ENCODE measurements at places on chromosomes 11 and 22.

GRCh38 chr11:110704210-110704864 is 7.9 kb downstream of the ARHGAP20 start:
- peaks cover 64% of the 10 kb centered on the region for H3K27me3 ChIP-seq
- no peaks in the 10 kb centered on the region for H3K4me1 ChIP-seq
- no peaks in the 10 kb centered on the region for H3K36me3 ChIP-seq
- H3K27ac ChIP-seq = no peak overlapping the region

DNA sequence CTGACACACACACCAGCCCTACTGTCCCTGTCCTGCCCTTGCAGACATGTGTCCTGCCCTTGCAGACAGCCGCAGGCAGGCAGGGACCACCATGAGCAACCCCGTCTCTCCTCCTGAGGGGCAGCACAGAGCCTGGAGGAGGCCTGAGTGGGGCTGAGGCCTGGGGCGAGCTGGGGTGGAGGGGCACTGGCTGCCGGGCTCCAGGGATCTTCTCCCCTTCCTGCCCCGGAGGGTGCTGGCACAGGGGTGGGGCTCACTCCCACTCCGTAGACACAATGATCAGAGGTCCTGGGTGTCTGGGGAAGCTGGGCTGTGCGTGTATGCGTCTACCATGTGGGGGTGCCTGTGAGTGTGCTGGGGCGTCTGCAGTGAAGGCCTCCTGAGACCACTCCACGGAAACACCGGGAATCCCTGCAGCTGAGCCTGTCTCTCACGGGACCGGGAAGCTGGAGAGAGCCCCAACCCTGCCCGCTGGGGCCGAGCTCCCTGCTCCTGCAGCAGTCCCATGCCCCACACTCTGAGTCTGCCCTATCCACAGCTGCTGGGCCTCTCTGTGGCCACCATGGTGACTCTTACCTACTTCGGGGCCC is 588 bp downstream of the TSPAN32 start:
- no peaks in the 10 kb centered on the region for H3K36me3 ChIP-seq
- H3K27ac ChIP-seq = no peak overlapping the region
- H3K4me3 ChIP-seq = no peak overlapping the region
- H3K27me3 ChIP-seq = peaks cover under 1% of the 10 kb centered on the region
- no peak for DNase-seq
- peaks cover 7% of the 10 kb centered on the region for H3K4me1 ChIP-seq

DNA sequence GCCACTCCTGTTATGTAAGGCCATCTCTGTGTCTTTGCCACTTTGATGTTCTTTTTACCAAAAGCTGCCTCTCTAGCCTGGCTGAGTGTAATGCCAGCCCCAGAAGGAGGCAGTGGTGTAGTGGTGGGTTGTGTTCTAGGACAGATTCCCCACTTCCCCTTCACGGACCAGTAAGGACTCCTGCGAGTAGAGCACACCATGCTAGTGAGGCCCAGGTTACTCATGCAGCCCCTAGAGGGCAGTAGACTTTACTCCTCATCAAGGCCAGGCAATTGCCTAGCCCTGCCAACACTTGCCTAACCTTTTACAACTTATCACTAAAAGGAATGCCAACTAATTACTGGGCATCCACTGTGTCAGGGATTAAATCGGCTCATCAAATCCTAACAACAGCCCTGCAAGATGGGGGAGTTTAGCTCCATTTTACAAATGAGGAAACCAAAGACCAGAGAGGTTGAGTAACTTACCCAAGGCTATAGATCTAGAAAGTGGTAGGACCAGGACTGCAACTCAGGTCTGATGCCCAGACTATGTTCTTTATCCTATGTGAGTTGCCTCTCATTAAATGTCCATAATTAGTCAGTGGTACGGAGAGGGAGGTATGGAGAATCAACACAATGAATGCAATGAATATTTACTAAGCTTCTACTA is 75.3 kb downstream of the APIP start:
- no peak for DNase-seq
- no peaks in the 10 kb centered on the region for H3K27me3 ChIP-seq
- no peaks in the 10 kb centered on the region for H3K36me3 ChIP-seq
- H3K4me3 ChIP-seq = no peak overlapping the region
- peaks cover 27% of the 10 kb centered on the region for H3K4me1 ChIP-seq

DNA sequence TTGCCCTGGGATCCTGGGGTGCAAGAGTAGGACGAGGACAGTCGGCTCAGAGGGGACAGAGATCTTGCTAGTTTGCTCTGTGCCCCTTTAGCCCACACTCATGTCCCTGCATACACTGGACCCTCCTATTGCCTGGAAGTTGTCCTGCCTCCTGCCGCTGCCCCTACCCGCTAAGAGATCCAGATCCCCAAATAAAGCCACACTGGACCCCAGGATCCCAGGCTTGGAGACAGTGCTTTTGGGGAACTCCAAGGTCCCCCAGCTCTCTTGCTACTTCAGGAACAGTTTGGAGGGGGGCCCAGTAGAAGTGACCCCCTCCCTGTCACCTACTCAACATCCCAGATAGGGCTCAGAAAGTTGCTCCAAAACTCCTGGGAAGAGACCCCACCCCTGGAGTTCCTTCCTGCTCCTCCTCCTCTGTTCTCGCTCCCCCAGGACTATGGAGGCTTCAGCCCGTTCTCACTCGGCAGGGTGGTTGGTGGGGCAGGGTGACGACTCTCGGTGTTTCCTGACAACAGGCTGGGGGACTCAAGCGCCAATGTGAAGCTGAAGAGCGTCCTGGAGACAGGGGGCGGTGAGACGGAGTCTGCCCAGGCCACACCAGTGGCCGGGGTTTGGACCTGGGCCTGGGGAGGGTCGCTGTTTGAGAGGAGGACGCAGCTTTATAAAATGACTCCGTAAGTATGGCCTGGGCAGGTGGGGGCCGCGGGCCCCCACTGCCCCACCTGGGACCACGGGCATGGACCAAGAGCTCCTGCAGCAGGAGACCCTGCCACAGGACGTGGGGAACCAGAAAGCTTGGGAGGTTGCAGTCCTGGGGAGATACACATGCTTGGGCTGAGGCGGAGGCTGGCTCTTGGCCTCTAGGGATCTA is 19.2 kb upstream of the TUB start:
- no peaks in the 10 kb centered on the region for H3K36me3 ChIP-seq
- no peaks in the 10 kb centered on the region for H3K27me3 ChIP-seq
- no peak for DNase-seq
- peaks cover 6% of the 10 kb centered on the region for H3K4me1 ChIP-seq
- no peak overlapping the region for H3K4me3 ChIP-seq
- H3K27ac ChIP-seq = peak overlapping the region; percentile 81

DNA sequence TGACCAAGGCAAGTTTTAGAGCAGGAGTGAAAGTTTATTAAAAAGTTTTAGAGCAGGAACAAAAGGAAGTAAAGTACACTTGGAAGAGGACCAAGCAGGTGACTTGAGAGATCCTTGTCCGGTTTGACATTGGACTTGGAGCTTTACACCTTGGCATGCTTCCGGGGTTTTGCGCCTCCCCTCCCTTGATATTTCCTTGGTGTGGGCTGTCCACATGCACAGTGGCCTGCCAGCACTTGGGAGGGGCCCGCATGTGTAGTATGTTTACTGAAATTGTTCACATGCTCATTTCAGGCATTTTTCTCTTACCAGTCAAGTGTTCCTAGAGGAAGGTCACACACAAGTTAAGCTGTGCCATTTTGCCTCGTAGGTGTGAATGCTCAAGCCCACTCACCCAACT is 19.0 kb upstream of the THRSP start:
- H3K4me3 ChIP-seq = no peak overlapping the region
- DNase-seq = no peak
- H3K27me3 ChIP-seq = no peaks in the 10 kb centered on the region
- no peaks in the 10 kb centered on the region for H3K36me3 ChIP-seq

- H3K27ac ChIP-seq = no peak overlapping the region
- H3K36me3 ChIP-seq = peaks cover 2% of the 10 kb centered on the region
- no peak overlapping the region for H3K4me3 ChIP-seq
- no peak for DNase-seq
These were observed 42.4 kb downstream of the PITPNB start for GRCh38 chr22:27876684-27877083.

DNA sequence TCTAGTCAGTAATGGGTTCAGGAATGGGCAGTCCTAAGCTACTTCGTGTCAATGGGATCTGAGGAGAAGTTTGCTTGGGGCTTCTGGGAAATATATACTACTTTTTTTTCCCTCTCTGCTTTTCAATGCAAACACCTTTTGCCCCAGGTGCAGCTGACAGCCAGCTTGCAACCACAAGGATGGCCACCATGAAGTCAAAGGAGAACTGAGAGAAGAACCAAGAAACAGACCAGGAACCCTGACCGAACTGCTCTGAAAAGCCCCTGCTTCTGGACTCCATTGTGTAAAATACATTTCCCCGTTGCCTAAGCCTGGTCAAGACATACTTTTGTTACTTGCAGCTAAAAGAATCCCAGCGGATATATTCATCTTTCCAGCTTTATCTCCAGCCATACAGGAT is 20.1 kb upstream of the CD44 start:
- no peaks in the 10 kb centered on the region for H3K36me3 ChIP-seq
- peaks cover 48% of the 10 kb centered on the region for H3K27me3 ChIP-seq
- no peak overlapping the region for H3K4me3 ChIP-seq
- no peaks in the 10 kb centered on the region for H3K4me1 ChIP-seq
- no peak for DNase-seq
- H3K27ac ChIP-seq = no peak overlapping the region

- H3K4me3 ChIP-seq = no peak overlapping the region
- no peaks in the 10 kb centered on the region for H3K27me3 ChIP-seq
- H3K4me1 ChIP-seq = peaks cover 34% of the 10 kb centered on the region
- DNase-seq = no peak
- no peaks in the 10 kb centered on the region for H3K36me3 ChIP-seq
These were observed 257.7 kb upstream of the PLET1 start for GRCh38 chr11:112518371-112518770.

- H3K27ac ChIP-seq = no peak overlapping the region
- H3K27me3 ChIP-seq = no peaks in the 10 kb centered on the region
- H3K36me3 ChIP-seq = no peaks in the 10 kb centered on the region
- no peak for DNase-seq
- H3K4me3 ChIP-seq = no peak overlapping the region
- no peaks in the 10 kb centered on the region for H3K4me1 ChIP-seq
These were observed 61.6 kb downstream of the SYTL2 start for GRCh38 chr11:85749287-85749834.

- no peaks in the 10 kb centered on the region for H3K27me3 ChIP-seq
- H3K4me1 ChIP-seq = peaks cover 22% of the 10 kb centered on the region
- peaks cover 2% of the 10 kb centered on the region for H3K36me3 ChIP-seq
- DNase-seq = no peak
- no peak overlapping the region for H3K27ac ChIP-seq
These were observed 353.1 kb downstream of the TBC1D22A start for GRCh38 chr22:47115518-47115890.

GRCh38 chr11:11524436-11525061 is 97.3 kb downstream of the GALNT18 start:
- H3K4me3 ChIP-seq = no peak overlapping the region
- DNase-seq = no peak
- H3K36me3 ChIP-seq = no peaks in the 10 kb centered on the region
- no peaks in the 10 kb centered on the region for H3K27me3 ChIP-seq

GRCh38 chr11:20013346-20014066 is 146.8 kb downstream of the DBX1 start:
- no peaks in the 10 kb centered on the region for H3K36me3 ChIP-seq
- H3K27me3 ChIP-seq = no peaks in the 10 kb centered on the region
- DNase-seq = no peak
- H3K4me1 ChIP-seq = peaks cover 8% of the 10 kb centered on the region
- H3K4me3 ChIP-seq = no peak overlapping the region

- H3K4me3 ChIP-seq = no peak overlapping the region
- no peak overlapping the region for H3K27ac ChIP-seq
- H3K36me3 ChIP-seq = peaks cover 2% of the 10 kb centered on the region
These were observed 6.6 kb downstream of the TRIM34 start for GRCh38 chr11:5631417-5631816.

DNA sequence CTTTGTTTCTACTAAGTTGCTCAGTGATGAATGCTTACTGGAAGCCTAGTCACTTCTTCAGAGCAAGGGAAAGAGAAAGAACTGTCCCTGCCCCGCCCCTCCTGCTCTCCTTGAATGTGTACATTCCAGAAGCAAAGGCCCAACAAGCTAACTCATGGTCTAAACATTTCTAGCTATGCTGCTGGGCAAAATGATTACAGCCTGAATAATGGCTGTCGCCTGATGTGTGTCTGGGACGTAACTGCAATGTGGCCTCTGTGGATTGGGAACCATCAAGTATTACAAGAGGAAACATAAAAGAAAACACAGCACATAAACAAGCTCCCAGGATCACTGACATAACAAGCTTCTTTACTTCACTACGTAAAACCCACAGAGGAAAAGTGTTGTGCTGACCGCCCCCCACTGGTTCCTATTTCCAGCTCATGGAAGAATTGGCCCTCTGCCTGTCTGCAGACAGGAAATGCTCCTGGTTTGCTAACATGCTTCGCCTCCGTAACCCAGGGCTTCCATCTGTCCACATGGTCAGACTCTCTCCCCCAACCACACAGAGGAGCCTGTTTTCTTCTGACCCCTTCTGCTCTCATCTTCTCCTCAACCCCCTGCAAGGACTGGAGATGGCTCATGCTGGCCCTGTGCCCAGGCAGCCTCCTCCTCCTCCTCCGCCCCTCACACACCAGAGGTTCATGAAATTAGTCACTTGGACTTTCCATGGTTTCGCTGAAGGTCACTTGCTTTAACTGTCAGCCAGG is 187.2 kb downstream of the MAML2 start:
- no peaks in the 10 kb centered on the region for H3K36me3 ChIP-seq
- H3K27me3 ChIP-seq = no peaks in the 10 kb centered on the region
- no peak for DNase-seq
- peak overlapping the region; percentile 13 for H3K4me3 ChIP-seq
- H3K27ac ChIP-seq = peak overlapping the region; percentile 99

DNA sequence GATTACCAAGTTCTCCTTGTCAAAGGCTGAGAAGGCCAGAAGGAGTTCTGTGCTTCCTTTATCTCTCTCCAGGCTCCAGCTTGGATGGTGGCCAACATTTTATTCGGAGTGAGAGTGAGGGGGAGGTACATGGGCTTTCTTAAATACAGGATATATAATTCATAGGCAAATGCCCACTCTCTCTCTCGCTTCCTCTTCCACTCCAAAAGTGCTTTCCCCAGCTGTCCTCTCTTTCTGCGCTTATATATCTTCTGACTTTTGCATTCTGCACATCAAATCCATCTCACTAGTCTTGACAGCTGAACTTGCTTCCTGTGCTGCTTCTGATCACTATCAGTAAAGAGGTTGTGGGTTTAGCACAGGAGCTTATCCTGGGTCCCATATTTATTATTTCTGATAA is 125.4 kb upstream of the ARHGAP20 start:
- H3K4me1 ChIP-seq = no peaks in the 10 kb centered on the region
- no peak overlapping the region for H3K4me3 ChIP-seq
- no peak overlapping the region for H3K27ac ChIP-seq
- no peak for DNase-seq
- no peaks in the 10 kb centered on the region for H3K27me3 ChIP-seq
- no peaks in the 10 kb centered on the region for H3K36me3 ChIP-seq

DNA sequence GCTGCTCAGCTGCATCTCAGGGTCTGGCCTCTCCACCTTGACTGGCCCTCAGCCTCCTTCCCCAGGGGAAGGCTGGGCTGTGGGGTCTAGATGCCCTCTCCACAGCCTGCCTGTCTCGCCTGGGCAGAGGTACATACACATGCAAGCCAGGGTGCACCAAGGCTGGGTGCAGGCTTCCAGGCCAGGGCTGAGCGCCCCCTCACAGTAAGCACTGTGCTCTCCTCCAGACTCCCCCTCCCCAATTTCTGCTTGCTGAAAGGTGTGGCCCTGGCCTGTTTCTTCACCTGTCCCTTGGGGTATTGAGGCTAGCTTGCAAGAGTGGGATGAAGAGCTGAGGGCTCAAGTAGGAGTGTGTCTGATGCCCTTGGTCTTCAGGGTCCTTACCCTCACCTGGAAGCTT is 22.5 kb downstream of the RELT start:
- no peaks in the 10 kb centered on the region for H3K36me3 ChIP-seq
- H3K4me3 ChIP-seq = no peak overlapping the region
- H3K27me3 ChIP-seq = no peaks in the 10 kb centered on the region
- H3K27ac ChIP-seq = no peak overlapping the region
- no peak for DNase-seq

All from neural crest cell (in vitro differentiated cells).